ENCODE measurements at places on chromosomes 13 and 19.
A peak's percentile ranks its signal among the peaks of the same experiment; 100 is the strongest.

- DNase-seq, result no peak
Measured at GRCh38 chr13:44447783-44448321, 74.2 kb downstream of the SERP2 start.

GRCh38 chr13:66845393-66845792 is 384.7 kb downstream of the PCDH9 start:
- no peak for DNase-seq

DNA sequence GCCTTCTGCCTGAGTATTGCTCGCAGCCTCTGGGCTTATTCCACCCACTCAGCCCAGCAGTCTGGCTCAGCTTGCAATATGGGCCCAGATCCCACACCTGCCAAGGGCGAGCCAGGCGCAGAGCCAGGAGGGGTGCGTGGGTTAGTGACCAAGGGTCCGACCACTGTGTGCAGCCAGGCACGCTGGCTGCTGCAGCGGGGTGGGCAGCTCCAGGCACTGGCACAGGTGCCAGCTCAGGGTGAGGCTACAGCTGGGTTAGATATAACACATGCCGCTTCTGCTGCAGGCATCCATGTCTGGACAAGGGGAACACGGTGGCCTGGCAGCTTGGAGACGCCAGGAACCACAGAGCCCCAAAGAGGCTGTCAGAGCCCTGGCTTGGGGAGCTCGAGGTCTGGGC is 12.6 kb upstream of the URAD start:
- no peak for DNase-seq

DNA sequence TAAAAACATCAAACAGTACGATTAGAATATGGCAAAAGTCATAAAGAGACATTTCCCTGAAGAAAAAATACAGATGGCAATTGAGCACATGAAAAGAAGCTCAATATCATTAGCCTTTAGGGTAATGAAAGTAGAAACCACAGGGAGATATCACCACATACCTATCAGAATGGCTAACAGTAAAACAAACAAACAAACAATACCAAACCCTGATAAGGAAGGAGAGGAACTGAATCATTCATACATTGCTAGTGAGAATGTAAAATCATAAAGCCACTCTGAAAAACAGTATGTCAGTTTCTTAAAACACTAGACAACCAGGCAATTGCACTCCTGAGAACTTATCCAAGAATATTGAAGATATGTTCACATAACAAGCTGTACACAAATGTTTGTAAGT is 1342.5 kb upstream of the SLC10A2 start:
- DNase-seq, result peak; percentile 0

DNA sequence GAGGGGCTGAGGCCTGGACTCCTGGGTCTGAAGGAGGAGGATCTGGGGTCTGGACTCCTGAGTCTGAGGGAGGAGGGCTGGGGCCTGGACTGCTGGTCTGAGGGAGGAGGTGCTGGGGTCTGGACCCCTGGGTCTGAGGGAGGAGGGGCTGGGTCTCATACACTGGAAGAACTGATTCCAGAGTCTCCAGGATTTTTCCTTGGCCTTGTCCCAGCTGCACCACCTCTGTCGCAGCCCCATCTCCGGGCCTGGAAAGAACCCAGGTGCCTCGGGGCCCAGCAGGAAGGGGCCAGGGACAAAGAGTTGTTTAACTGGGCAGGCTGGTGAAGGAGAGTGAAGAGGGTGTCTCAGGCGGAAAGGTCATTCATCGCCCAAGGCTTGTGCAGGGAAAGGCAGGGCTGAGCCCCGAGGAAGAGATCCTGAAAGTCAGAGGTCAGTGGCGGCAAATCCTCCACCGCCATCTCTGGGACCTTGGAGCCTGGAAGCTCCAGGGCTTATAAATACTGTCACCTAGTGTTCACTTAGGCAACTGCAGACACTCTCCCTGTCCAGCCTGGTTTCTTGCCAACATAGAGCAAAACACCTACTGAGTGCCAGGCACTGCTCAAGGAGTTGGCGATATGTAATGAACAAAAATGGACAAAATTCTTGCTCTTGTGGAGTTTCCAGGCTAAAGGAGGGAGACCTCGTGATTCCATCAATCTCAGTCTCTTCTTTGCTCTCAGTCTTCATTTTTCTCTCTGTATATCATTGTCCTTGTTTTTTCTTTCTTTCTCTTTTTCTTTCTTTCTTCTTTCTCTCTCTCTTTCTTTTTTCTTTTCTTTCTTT is 4.4 kb upstream of the KCNN4 start:
- DNase-seq, result peak; percentile 79

DNA sequence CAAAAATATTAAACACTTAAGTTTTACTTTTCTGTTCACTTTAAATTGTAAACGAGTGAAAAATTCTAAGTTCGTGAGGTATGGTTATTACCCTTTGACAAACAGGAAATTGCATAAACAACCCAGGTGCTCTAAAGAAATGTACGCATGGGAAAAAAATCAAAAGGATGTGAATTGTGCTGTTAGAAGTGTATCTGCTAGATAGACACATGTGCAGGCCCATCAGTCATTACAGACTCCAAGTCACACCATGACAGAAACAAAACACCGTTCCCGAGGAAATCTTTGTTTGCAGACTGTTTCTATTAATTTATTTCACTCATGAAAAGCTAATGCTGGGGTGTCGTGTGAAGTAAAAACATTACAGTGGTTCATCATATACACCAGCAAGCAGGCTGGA is 17.0 kb upstream of the DOCK9 start:
- no peak for DNase-seq

- no peak for DNase-seq
Measured at GRCh38 chr19:4525563-4526002, 7.3 kb upstream of the PLIN4 start.

GRCh38 chr19:1035998-1036621 is 3.8 kb upstream of the ABCA7 start:
- DNase-seq, result no peak

- no peak for DNase-seq
Measured at GRCh38 chr19:29171525-29171924, 41.4 kb downstream of the UQCRFS1 start.

DNA sequence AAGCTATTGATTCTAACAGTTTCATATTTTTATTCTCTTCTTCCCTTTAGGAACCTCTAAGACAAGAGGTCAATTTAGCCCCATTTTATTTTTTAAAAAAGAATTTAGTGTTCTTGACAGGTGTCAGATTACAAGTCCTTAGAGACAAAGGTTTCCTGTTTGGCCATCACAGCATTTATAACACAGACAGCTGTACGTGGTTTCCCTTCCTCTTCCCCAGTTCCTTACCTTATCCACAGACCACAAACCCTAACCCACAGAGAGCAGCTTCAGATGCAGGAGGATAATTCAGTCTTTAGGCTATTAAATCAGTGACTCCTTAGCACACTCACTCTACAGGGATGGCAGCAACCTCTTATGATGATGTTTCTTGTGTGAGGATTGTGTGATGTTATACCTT is 1210.1 kb downstream of the DIAPH3 start:
- no peak for DNase-seq

GRCh38 chr13:51729866-51730553 is 74.0 kb downstream of the DHRS12 start:
- DNase-seq, result peak; percentile 43

- peak; percentile 15 for DNase-seq
Measured at GRCh38 chr13:108463340-108463739, 166.1 kb upstream of the MYO16 start.

- no peak for DNase-seq
Measured at GRCh38 chr13:68940049-68940448, 1167.6 kb upstream of the ATXN8OS start.

- no peak for DNase-seq
Measured at GRCh38 chr19:1811942-1812425, at the start of gene ATP8B3. ATP8B3 (minus strand) TSS chr19:1812276; CDS start chr19:1811736, 540 bp downstream.

DNA sequence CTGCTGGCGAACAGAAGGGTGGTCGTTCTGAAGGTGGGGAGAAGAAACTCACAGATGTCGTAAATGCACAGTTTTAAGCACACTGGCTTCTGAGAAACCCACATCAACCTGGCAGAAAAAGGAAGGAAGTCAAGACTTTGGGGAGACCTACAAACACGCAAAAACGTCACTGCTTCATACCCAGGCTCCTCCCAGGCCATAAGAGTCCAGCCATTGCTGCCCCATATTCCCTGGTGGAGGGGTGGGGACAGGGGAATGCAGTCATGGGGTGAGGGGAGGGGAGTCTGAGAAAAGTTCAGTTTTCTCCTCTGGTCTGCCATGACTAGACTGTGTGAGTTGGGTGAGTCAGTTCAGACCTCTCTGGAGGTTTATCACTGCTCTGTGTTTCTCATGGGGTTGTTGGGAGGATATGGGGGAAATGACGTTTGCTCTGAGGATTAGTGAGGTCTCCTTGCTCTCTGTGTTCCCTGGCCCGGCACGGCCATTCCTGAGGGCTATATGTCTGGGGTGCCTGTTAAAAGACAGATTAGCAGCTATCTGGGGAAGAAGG is 139.0 kb downstream of the FLT1 start:
- DNase-seq, result no peak

DNA sequence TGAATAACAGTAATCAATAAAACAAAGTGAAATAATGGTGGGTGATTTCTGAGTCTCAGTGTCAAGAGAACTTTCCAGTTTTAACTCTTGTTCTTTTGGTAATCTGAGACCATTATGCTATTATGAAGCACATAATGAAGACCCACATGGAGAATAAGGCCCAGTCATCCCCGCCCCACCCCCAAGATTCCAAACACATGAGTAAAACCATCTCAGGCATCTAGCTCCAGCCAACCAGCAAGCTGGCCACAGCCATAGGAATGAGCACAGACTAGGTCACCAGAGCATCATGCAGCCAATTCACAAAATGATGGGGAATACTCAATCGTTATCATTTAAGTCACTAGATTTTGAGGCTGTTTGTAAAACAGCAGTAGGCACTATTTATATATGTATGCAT is 1769.0 kb upstream of the PCDH20 start:
- DNase-seq, result peak; percentile 78
